Stimulated activated CD8-positive, alpha-beta memory T cell treated with anti-CD3 and anti-CD28 coated beads, Interleukin-15, amount 100 ng/mL, for 1 hour (primary cell): ENCODE measurements at places on chromosomes 3 and 15.

DNA sequence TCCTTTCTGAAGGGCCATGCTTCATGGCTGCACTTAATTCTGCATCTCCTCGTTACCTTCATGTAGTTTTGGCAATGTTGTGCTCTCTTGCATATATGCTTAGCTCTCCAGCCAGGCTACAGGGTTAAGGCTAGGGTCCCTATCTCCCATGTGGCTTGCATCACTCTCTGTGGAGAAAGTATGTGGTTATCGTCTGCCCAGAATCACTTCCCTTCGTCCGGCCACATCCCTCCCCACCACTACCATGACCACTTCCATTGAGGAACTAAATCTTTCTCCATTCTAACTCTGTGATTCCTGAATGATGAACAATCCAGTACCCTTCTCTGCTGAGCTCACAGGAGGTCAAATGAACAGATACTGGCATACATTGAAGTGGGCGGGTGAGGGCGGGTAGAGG is 34.0 kb downstream of the WWTR1 start:
- DNase-seq, result no peak

GRCh38 chr15:98532063-98532462 is 116.3 kb upstream of the IGF1R start:
- no peak for DNase-seq

DNA sequence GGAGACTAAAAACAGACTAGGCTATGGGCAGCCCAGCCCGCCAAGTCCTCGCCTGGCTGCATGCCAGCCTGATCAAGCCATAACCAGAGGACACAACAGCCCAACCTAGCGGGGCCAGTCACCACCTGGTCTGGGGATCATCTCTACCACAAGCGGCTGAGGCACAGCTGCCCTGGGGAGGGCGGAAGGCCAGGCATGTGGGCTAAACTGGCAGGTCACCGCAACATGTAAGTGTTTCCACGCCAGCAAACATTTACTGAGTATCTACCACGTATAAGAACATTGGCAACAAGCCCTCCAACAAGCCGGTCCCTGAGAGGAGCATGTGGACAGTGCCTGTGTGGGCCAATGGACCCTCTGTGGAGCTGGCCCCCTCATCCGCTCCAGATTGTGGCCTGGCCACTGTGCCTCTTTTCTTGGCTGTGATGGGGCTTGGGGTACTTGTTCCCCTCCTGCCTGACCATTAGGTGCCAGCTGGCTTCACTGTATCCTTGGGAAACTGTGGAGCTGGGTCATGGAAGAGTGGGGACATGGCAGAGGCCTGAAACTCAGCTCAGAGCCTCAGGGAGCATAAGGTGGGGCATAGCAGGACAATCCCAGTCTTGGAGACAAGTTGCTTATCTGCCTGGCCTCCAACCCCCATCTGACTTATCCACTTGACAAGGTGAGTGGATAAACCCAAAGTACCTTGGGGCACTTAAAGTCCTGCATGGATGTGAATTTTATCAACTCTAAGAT is 9.0 kb downstream of the UBXN7 start:
- DNase-seq, result no peak

- DNase-seq, result no peak
Observed at GRCh38 chr15:100934726-100935125, 15.6 kb downstream of the LRRK1 start.

GRCh38 chr3:66398228-66399025 is 102.4 kb downstream of the LRIG1 start:
- no peak for DNase-seq

DNA sequence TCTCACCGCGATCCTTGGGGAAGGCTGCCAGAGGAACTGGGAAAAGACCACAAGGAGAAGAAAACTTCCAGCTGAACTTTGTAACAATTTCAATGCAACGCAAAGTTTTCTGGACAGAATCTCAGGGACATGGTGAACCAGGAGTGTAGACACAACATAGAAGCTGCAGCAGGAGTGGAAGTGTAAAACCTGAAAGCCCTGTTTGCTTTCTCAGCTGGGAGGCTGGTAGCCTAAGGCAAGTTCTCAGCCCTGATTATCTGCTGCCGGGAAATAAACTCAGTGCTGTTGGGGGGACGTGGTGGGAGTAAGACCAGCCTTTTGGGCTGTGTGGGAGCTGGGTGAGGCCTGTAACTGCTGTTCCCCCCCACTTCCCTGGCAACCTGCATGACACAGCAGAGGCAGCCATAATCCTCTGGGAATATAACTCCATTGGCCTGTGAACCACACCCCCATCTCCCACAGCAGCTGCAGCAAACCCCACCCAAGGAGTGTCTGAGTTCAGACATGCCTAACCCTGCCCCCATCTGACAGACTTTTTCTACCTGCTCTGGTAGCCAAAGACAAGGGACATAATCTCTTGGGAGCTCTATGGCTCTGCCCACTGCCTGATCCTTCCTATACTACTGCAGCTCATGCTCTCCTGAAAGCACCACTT is 106.7 kb downstream of the ZNF621 start:
- DNase-seq, result no peak

DNA sequence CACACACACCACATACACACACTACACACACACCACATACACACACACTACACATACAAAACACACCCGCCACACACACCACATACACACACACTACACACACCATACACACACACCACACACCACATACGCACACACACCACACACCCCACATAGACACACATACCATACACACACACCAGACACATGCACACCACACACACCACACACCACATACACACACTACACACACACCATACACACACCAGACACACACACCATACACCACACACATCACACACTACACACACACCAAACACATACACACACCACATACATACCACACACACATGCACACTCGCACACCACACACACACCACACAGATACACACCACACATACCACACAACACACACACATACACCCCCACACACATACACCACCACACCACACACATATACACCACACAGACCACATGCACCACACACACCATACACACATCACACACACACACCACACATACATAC is 26.3 kb downstream of the CPN2 start:
- DNase-seq, result no peak

DNA sequence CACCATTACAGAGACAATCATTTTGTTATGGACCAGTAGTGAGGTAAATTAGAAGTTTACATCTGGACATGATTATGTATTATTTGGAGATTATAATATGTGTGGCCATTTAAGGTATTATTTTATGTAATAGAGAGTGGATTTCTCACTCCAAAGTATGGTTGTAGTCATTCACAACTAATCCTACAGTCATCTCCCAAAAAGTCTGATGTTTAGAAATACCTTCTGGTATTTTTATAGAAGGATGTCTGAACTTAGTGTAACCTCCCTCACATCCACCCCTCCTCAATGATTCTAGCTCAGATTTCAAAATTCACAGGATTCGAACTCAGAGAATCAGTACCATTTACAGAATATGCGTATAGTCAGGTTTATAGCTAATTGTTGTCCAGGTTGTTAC is 346.6 kb upstream of the MEIS2 start:
- DNase-seq, result no peak
